ENCODE measurements at places on chromosomes 4 and X.

GRCh38 chr4:77052352-77052751 is 23.4 kb downstream of the CCNI start:
- no peak for DNase-seq

DNA sequence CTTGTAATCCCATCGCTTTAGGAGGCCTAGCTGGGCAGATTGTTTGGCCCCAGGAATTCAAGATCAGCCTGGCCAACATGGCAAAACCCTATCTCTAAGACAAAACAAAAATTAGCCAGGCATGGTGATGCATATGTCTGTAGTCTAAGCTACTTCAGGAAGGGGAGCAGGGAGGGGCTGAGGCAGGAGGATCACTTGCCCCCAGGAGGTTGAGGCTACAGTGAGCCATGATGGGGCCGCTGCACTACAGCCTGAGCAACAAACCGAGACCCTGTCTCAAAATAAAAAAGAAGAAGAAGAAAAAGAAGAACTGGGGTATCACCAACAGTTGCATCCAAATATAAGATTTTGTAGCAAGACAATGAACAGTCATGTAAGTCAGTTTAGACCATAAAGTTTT is 47.3 kb upstream of the NFKB1 start:
- DNase-seq, result no peak

DNA sequence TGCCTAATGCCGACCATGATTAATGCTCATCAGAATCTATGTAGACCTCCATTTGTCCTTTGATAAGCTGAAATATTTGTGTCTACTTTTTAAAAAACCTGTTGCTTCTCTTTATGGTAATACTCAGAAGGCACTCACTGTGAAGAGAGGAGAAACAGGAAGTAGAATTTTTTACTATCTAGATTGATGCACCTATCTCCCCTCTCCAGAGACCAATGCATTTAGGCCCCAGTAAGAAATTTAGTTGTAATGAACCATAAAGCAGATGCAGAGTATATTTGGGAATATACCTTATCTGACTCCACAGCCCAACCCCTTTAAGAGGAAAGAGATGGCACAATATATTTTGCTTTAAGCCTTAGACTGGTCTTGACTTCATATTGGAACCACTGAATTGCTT is 11.1 kb downstream of the TBL1X start:
- no peak for DNase-seq

- no peak for DNase-seq
Measured at GRCh38 chr4:145181091-145181501, 707 bp upstream of the OTUD4 start.

DNA sequence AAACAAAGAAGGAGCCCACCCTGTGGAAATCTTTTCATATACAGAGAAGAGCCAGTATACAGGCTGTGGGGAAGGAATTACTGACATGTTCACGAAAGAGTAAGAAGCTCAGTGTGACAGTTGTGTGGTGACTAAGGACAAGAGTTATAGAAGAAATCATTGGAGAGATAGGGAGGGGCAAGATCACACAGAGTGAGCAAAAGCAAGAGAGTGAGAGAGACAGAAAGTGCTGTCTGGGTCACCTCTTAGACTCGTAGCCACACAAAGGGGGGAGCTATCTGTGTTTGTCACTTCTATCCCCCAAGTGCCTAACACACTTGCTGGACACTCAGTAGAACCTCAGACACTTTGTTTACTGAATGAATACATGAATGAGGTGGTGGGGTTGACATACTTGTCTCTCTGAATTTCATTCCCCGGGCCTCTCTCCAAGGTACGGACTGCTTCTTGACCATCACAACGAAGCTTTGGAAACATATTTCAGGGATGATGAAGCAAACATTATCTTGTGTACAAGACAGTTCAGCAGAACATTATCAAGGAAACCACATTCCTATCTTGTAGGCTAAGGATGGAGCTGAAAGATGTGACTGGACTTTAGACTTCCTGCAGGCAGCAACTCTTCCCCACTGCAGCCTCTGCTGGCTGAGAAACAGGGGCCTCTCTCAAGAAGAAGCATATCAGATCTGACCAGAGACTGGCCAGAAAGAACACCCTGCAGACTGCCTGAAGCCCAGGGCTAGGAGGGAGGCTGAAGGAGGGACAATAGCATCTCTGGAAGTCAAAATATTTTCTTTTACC is 168.2 kb downstream of the AMELX start:
- DNase-seq, result no peak

- no peak for DNase-seq
Measured at GRCh38 chrX:124239324-124239723, 93.1 kb upstream of the TEX13D start.

DNA sequence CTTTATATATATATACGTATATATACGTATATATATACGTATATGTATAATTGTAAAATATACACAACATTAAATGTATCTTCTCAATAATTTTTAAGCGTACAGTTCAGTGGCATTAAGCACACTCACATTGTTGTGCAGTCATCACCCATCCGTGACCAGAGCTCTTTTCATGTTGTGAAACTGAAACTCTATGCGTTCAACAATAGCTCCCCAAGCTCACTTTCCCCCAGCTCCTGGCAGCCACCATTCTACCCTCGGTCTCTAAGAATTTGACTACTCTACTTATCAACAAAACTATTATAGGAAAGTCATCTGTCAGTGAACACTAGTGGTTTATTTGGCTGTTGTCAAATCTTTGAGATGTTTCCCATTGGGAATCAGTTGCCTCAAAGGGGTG is 621.8 kb upstream of the GALNT7 start:
- no peak for DNase-seq

- DNase-seq, result no peak
Measured at GRCh38 chr4:39067451-39067850, 5.4 kb downstream of the KLHL5 start.

- DNase-seq, result no peak
Measured at GRCh38 chr4:21596521-21596920, 352.1 kb downstream of the KCNIP4 start.

GRCh38 chrX:105765691-105766090 is 56.6 kb upstream of the NRK start:
- DNase-seq, result no peak

DNA sequence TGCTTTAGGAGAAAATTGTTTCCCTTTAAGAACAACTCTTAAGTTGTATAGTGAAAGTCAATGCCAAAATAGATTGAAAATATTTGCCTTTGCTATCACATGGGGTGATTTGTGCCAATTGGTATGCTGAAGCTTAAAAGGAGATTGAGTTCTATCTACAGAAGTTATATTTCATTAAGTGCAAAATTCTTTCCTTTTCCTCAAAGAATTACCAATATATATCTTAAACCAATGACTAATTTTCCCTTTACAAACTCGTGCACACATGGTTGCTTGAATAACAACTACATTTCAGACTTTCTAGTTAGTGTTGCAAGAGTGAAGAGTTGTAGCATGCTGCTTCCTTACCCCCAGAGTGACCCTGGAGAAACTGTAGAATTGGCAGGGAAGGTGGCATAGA is 990.0 kb upstream of the PABPC4L start:
- DNase-seq, result no peak

GRCh38 chr4:185068837-185069236 is 50.5 kb downstream of the HELT start:
- no peak for DNase-seq

- peak; percentile 5 for DNase-seq
Measured at GRCh38 chrX:40734971-40735324, 394 bp downstream of the MED14 start.

Data from prostate gland (tissue), 2 donors.